ENCODE measurements at places on chromosomes 2 and 18. TPM values are rescaled to one million over a fixed set of nuclear protein-coding genes. Genes with fewer than 3 reads are reported as not detected.

- no peak for DNase-seq
Observed at GRCh38 chr2:218329826-218330593, 26.6 kb upstream of the CATIP start.

- no peak for DNase-seq
Observed at GRCh38 chr2:9805435-9806297, 37.6 kb upstream of the TAF1B start.

DNA sequence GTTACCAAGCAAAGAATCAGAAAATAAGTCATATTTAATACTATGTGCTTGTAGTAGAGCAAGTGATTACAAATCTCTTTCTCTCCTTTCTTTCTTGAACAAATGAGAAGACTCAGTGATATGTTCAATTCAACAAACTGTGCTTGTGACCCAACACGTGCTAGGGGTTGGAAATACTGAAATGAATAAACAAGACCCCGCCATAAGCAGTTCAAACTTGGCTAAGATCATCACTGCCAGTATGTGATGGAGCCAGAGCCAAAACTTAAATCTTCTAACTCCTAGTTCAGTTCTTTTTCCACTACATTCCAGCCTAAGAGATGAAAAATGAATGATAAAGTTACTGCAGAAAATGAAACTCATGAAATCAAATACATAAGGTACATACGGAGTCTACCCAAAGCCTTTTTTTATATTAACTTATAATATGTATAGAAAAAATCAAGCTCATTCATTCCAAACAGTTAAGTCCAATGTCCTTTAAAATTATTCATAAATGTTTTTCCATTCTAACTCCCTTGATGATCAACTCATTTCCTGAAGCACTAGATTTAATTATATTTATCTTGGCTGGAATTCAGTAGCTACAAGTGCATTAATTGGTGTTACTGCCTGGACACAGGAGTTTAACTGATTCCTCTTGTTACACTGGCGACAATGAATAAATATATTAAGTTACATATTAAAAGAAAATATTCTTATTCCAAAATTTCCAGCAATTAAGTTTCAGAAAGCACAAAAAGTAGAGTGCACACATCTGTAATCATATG, 36.0 kb downstream of the GALNT3 start:
- no peak for DNase-seq

GRCh38 chr2:68880213-68880612, 9.0 kb upstream of the BMP10 start:
- DNase-seq: no peak

DNA sequence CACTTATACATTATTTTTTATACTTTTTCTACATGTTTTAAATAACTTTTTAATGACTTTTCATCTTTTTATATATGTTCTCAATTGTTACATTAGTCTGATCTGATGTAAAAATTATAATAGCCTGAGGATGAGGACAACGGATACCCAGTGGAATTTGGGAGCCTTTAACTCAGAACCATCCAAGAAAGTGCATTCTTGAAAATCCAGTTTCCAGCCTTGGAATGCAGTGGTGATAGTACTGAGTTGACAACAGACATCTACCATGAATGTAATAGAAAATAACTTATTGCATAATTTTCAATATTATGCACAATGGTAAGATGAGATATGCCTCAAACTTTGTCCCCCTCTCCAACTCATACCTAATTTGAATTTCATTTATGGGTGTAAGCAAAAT, 120.7 kb upstream of the ZC3H15 start:
- no peak for DNase-seq

ADRA2B gene
- total RNA-seq: not detected

Measured in SJSA1 (cell line).